CD4-positive, alpha-beta T cell (primary cell): ENCODE measurements at places on chromosomes 4 and X.

GRCh38 chr4:100063355-100063754 is 113.3 kb upstream of the H2AZ1 start:
- DNase-seq, result no peak

- no peak for DNase-seq
Measured at GRCh38 chr4:21763855-21764254, 184.7 kb downstream of the KCNIP4 start.

GRCh38 chrX:20857746-20858145 is 516.5 kb upstream of the CNKSR2 start:
- no peak for DNase-seq

DNA sequence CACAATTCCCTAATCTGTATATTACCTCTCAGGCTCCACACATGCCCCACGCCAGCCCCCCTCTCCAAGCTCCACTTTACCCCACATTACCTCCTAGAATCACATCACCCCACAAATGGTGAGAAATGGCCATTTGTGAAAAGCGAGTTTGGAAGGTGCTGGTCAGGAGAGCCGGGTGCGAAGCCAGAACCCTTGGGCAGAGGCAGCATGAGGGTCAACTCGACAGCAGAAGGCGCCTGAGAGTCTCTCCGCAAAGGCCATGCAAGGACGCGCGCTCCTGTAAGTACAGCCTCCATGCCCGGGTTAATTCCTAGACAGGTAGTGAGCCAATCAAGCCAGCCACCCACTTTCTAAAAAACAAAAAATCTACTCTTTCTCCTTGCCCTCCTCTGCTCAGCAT is 42.4 kb downstream of the RHOXF2 start:
- DNase-seq, result no peak

DNA sequence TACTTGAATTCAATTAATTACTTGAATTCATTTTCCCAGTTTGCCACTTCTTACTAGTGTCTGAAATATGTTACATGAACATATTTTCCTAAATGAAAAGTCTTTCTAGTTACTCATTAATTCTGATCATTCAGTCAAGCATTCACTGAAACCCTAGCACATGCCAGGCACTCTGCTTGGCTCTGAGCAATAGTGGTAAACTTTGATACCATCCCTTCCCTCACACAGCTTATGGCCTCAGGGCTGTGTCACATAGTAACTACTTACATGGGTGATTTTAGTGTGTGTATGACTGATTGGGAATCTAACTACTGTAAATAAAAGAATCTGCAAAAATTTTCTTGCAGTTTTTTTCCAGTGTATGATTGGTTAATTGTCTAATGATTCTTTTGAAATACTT is 32.7 kb downstream of the METAP1 start:
- no peak for DNase-seq

DNA sequence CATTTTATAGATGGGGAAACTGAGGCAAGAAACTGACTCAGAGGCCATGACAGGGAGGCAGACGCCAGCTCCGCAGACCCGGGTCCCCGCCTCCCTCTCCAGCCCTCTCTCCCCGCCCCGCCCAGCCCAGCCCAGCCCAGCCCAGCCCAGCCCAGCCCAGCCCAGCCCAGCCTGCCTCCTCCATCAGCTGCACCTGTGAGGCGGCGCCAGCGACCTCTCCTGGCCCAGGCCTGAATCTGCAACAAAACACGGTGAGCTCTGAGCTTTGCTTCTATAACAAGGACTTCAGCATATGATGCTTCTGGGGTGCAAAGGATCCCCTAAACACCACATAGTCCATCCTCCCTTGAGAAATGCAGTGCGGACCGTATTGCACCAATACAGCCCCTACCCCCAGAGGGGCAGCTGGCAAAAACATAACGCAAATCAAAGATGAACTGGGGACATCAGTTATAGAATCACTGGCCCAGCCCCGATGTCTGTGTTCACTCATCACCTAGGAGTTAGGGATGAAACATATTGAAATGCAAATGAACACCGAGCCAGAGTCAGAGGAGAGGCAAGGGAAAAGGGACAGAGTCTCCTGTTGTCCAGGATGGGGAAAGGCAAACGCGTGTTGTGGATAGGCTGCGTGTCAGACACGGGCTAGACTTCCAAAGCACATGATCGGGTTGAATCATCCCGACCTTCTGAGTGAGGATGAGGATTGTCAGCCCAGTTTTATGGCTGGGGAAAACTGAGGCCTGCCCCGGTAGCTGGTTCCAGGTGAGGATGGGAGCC is 216.1 kb upstream of the PSAPL1 start:
- no peak for DNase-seq

GRCh38 chrX:78029663-78030062 is 60.2 kb upstream of the PGAM4 start:
- DNase-seq, result no peak

DNA sequence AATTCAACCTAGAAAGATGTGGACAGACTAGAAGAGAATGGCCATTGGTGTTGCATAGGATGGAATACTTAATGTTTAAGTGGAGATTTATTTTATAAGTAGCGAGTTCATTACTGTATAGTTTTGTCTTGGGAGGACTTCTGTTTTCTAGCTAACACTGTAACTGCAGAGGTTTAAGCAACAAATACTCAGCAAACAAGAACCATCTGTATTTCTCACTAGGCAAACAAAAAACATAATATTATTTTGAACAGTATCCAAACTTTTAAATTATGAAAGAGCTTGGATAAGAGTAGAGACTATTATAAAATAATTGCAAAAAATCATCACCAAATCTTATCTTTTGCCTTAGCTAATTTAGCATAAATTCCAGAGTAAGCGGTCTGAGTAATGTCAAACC is 121.1 kb downstream of the GLRA3 start:
- no peak for DNase-seq

DNA sequence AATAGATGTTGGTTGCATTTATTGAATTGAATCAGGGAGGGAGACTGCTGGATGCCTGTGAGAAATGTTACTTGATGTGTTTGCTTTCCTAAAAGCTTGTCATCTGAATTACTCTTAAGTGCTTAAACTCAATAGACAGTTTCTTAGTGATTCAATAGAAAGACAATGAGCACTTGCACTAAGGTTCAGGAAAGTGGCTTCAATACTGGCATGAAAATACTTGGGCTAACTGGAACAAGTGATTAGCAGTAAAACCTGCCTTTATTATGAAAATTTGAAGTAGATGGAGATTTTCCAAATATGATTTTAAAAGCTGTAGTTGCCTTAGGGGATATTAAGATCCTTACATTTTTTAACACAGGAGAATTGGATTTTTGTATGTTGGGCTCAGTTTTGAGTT is 123.3 kb downstream of the RNF150 start:
- no peak for DNase-seq
